Stimulated activated memory B cell treated with anti-CD40 and anti-IgM and Interleukin-4, amounts not matched to agents 10 μg/mL and 1 μg/mL and 100 μg/mL, for 72 hours (primary cell): ENCODE measurements at places on chromosomes 5 and 9.

GRCh38 chr9:95497772-95498171 is 19.0 kb downstream of the PTCH1 start:
- no peak for ATAC-seq

GRCh38 chr5:124744170-124744971 is 2.1 kb downstream of the ZNF608 start:
- ATAC-seq: no peak

GRCh38 chr5:134174841-134175839 is 1.6 kb downstream of the SKP1 start:
- no peak for ATAC-seq

DNA sequence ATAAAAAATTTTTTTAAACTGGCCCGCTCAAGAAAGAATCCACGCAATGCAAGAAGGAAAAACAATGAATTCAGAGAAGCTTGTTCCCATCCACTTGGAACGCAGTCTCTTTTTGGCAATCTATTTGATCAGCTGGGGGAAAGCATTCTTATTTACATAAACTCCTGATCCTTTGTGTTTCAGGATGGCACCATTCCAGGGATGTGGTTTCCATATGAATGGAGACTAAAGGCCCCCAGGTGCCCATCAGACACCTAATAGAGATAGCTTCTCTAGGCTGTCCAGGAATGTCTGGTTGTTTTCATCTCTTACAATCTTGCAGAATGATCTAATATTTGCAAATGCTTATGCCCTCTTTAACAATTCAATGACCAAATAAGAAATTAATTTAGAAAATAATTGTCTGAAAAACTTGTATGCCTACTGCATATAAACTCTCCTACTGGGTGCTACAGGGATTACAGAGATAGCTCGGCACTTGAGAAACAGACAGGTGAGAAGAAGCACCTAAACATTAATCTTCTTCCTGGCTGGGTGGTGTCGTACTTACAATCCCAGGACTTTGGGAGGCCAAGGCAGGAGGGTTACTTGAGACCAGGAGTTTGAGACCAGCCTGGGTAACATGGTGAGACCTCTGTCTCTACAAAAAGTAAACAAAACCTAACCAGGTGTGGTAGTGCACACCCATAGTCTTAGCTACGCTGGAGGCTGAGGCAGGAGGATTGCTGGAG is 3.0 kb upstream of the RASGRF2 start:
- ATAC-seq: no peak

DNA sequence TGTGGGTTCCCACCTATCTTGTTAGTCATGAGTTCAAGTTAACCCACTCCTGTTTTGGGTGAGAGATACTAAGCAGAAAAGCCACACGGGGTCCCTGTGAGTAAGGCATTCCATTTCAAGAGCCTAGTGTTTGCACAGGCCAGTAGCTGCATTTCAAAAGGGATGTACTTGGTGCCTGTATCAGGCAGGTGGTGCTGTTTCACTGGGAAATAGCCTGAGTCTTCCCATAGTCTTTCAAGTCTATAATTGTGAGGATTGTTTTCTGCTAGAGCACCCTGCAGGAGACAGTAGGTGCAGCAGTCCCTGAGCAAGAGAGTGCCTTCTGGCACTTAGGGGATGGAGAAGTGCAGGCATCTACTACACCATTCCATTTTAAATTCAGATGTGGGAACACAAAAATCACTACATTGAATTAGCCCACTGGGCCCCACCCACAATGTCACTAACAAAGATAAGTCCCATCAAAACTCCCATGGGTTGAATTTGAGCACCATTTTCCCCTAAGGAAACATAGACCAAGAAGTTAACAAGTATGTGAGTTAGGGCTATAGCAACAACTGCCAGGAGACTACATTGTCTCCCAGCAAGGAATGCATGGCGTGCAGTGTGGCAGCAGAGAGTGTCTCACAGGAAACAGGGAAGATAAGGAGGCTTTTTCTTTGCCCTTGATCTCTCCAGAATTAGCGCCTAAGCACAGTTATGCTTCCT is 263.2 kb downstream of the COX7C start:
- ATAC-seq: peak; percentile 71

DNA sequence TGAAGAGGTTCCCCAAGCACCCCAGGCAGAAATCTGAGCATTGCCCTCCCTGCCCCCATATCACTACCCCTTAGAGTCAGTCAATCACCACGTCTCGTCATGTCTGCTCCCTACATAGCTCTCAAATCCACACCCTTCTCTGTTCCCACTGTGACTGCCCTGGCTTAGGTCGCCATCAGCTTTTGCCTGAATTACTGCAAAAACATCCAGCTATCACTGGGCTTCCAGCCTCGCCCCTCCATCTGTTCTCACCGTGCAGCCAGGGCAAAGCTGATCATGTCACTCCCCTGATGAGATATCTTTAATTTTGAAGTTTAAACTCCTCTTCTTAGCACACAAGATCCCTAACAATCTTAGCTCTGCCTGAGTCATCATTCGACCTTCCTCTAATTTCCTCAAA is 89.6 kb upstream of the TBC1D2 start:
- ATAC-seq: no peak

DNA sequence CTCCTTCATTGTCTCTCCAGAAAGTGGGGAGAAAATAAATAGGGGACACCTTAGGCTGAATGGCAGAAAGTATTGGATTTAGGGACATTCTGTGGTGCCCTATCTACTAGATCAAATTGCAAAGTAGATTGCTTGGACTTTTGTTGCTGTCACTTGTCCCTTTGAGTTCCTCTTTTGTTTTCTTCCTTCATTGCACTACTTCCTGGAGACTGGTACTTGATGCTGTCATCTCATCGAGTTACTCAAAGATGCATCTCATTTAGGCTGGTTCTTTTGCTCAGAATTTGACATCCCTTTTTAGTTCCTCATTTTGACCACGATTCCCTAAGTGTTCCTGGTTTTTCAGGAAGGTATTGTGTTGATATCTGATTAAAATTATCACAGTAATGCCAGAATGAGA is 137.6 kb downstream of the ADGRV1 start:
- ATAC-seq: no peak

- ATAC-seq: no peak
Observed at GRCh38 chr5:81195335-81195929, 37.7 kb upstream of the CKMT2 start.

DNA sequence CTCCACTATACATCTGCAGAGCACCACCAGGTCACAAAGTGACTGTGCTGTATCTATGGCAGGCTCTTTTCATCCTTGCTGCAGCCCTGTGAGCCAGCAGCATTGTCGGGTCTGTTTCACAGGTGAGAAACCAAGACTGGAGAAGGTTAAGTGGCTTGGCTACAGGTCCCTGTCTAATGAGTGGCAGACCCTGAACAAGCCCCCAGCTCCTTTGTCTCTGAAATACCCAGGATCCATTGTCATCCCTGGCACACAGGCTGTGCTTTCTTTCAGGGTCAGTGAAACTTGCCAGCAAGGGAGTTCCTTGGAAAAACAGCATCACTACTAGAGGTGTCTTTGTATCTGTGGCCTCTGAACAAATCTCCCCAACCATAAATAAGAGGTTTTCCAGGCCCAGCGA is 27.6 kb upstream of the CXCL14 start:
- no peak for ATAC-seq

DNA sequence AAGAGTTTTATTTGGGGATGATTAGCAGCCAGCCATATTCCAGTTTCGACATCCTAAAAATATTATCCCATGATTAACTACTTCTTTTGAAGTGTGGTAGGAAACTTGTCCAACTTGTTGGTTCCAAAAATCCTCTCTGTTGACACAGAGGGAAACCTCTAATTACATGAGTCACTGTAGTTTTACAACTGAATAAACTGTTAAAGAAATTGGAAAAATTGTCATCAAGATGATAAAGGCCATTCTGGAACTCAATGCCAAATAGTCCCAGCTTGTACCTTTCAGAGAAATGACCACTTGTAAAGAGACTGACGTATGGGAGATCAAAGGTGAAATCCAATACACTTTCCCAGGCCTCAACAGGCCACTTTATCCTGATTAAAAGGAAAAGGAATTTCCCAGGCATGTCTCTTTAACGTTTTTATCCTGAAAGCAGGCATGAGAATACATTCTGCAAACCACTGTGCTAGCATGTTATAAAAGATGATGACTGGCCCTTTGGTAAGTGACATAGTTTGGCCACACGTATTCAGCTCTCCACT is 261.6 kb downstream of the GLIS3 start:
- ATAC-seq: no peak

- ATAC-seq: no peak
Observed at GRCh38 chr5:93819668-93820067, 78.3 kb upstream of the POU5F2 start.

DNA sequence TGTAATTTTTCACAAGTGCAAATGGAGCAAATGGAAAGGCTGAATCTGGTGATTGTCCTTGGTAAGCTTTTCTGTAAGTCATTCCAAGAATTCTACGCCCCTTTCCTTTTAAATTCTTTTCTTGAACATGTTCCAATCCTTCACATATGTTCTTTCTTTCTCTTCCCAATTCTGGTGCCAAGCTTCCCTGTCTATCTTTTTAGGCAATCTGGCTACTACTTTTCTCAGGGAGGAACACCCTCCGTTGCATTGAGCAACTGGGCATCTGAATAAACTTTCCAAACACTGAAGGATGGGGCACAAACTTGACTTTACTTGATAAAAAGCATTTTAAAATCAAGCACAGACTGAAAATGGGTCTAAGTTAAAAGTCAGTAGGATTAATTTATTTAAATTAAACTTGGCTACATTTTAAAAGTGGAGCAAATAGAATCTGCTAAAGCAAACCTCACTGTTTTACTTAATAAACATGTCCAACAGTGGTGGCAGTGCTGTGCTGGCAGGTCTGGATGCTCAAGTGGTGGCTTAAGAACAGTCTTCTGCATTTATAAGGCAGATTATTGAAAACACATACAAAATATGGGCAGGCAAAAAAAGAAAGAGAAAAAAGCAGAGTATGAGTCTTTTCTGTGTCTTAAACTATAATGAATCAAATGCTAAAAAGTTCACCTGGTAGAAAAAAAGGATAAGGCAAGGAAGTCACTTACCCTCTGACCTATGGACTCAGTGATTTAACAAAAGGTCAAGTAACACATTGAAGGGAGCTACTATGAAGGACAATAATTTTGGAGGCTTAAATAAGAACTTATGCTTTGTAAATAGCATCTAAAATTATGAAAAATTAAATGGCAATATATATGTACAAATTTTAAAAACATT is 5.4 kb downstream of the ELL2 start:
- ATAC-seq: no peak

GRCh38 chr9:99820685-99821395 is 845 bp upstream of the NR4A3 start:
- peak; percentile 25 for ATAC-seq

DNA sequence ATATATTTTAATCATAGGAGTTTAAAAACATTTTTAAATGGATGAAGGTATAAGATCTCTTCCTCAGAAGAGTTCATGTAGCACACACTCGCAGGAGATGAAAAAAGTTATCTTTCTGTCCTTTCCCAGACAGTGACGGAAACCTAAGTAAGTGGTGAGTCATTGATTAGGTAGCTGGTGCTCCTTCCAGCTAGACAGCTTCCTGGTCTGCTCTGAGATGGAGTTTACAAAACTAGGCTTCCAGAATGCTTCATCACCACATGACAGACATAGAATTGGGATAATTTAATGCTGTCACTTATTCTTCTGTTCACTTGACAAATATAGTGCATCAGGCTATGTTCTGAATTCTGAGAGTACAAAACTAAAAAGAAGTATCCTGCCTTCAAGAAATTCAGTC is 2393.0 kb upstream of the C9orf72 start:
- no peak for ATAC-seq

- no peak for ATAC-seq
Observed at GRCh38 chr9:111910428-111910827, 13.8 kb downstream of the UGCG start.

DNA sequence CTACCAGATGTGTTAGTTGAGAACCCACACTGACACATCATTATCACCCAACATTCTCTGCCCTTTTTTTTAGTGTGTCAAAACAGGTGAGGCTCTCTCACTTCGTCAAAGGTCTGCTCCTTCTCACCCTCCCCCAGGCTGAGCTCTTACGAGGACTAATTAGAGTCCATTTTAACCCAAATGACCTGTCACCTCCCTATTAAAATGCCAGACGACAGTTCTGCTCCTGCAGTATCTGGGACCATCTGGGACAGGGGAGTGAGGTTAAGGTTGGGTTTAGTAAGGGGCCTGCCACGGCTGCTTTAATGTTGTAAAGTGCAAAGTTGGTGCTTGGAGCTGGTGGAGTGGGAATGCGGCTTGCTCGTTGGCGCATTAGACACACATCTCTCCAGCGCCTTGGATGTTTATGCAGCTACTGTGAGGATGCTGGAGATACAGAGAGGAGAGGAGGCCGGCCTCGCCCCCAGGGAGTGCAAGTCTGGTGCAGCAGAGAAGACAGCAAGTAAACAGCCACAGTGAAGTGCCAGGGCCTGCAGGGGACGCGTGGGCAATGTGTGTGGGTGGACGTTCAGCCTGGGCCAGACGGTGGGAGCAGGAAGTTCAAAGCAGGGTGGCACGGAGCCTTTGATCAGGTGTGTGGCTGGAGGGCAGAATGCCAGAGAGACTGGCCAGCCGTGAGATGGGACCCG is 96.2 kb downstream of the C9orf50 start:
- no peak for ATAC-seq

- no peak for ATAC-seq
Observed at GRCh38 chr5:79240561-79240960, 4.6 kb downstream of the JMY start.

DNA sequence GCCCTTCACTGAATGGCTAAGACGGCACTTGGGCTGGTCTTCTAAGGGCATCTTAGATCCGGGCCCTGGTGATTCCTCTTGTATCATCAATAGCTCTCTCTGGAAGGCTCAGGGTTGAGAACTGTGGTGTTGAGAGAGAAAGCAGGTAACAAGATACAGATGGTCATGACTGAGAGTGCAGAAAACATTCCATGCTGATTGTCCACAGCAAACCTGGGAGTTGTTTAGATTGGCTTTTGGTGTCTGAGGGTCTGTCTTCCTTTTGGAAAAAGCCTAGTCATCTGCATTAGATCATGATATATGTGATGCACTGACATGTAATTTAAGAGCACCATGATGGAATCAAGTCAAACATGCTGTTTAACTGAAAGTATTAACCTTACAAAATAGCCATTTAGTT is 331.9 kb downstream of the ADAMTS6 start:
- ATAC-seq: no peak

- no peak for ATAC-seq
Observed at GRCh38 chr9:16306586-16306985, 563.9 kb downstream of the BNC2 start.

DNA sequence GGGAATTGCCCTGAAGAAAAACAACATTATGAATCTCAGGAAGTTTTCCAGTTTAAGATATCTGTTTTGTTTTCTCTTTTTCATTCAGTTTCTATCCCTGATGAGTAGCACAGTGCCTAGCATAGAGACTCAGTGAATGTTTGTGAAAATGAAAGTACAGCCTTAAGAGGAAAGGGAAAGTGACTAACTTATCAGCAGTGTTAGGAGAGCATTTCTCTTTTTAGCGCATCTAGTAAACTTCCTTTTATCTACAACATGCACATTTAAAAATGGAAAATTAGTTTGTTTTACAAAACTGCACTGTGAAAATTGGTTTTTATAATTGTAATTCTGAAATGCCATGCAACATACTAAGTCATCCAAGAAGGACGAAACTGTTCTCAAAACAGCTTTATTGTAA is 110.8 kb downstream of the SMARCA2 start:
- ATAC-seq: peak; percentile 80
